ENCODE measurements at places on chromosomes 16 and 17.

DNA sequence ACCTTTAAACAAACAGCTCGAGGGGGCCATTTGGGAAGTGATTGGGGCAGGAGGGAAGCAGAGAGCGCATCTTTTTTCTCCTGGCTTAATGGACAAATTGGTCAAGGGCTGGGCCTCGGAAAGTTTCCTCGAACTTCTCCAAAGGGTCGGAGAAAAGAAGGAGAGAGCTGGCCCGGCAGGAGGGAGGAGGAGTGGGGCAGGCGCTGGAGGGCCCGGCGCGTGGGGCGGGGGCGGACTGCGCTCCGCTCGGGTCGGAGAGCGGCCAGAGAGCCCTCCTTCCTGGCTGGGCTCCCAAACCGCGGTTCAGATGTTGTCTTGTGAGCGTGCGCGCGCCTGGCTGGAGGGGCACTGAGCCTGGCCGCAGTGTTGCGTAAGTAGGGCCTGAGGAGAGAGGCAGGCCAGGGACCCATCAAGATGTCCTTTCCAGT lies 1.2 kb downstream of the MMP2 start:
- peaks cover 7% of the 10 kb centered on the region for H3K27me3 ChIP-seq
- peak overlapping the region; percentile 61 for H3K4me3 ChIP-seq
- no peak overlapping the region for H3K27ac ChIP-seq
- H3K4me1 ChIP-seq: peaks cover 2% of the 10 kb centered on the region
- H3K36me3 ChIP-seq: no peaks in the 10 kb centered on the region

- no peaks in the 10 kb centered on the region for H3K27me3 ChIP-seq
- H3K4me1 ChIP-seq: no peaks in the 10 kb centered on the region
- DNase-seq: no peak
- peaks cover 3% of the 10 kb centered on the region for H3K36me3 ChIP-seq
- no peak overlapping the region for H3K4me3 ChIP-seq
- H3K27ac ChIP-seq: no peak overlapping the region
Measured at GRCh38 chr16:27650073-27650701, 100.2 kb downstream of the KATNIP start.

DNA sequence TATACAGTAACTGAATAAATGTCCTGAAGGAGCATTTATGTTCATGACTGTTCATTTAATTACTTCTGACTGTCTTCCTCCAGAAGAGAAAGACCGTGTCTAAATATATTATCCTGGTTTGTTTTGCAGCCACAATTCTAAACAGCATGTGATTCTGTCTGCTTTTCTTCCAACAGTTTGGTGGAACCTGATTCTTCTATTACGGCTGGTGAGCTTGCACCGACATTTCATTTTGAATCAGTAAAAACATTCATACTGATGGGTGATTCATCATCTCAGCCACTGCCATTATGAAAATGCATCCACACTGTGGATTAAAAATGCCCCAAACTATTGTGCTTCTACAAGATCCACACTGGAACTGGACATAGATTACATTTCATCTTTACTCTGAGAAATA lies 16.9 kb downstream of the KNOP1 start:
- no peak for DNase-seq
- peaks cover 17% of the 10 kb centered on the region for H3K4me1 ChIP-seq
- H3K27me3 ChIP-seq: no peaks in the 10 kb centered on the region
- H3K36me3 ChIP-seq: no peaks in the 10 kb centered on the region
- H3K4me3 ChIP-seq: no peak overlapping the region

DNA sequence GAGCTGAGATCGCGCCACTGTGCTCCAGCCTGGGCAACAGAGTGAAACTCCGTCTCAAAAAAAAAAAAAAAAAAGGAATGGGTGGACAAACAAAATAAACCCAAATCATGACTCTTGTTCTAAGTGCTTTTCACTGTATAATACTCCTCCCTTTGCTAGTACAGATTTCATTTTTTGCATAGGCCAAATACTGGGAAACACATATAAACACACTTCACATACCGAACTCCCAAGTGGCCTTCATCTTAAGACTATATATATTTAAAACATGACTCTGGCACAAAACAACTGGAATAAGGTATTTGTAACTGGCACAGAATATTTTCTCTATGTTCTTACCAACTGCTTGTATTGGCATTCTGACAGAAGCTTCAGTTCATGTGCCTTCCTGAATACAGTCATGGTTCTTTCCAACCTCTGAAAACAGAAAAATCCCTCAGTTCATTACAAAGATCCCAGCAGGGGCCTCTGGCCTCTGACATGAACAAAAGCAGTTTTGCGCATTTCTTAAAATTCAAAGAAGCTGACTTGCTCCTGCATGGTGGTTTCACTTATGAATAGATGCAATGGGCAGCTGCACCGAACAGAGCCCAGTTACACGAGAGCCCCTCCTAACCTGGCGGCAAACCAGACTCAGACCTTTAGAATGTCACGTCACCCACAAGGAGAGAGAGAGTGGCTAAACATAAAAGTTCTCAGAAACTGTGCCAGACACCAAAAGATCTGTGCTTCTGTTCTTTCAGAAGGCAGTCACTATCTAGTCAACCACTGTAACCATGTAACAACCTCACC lies 19.1 kb upstream of the COPRS start:
- H3K27me3 ChIP-seq: no peaks in the 10 kb centered on the region
- no peak for DNase-seq
- no peaks in the 10 kb centered on the region for H3K4me1 ChIP-seq
- no peak overlapping the region for H3K27ac ChIP-seq
- no peak overlapping the region for H3K4me3 ChIP-seq

GRCh38 chr17:43545383-43545632 lies 832 bp downstream of the ETV4 start:
- H3K4me3 ChIP-seq: peak overlapping the region; percentile 59
- DNase-seq: no peak
- H3K27ac ChIP-seq: no peak overlapping the region
- no peaks in the 10 kb centered on the region for H3K36me3 ChIP-seq
- peaks cover 9% of the 10 kb centered on the region for H3K4me1 ChIP-seq
- H3K27me3 ChIP-seq: peaks cover 2% of the 10 kb centered on the region

- H3K4me1 ChIP-seq: no peaks in the 10 kb centered on the region
- no peak for DNase-seq
- H3K27ac ChIP-seq: no peak overlapping the region
- no peaks in the 10 kb centered on the region for H3K36me3 ChIP-seq
Measured at GRCh38 chr16:83134638-83135037, 507.9 kb downstream of the CDH13 start.

DNA sequence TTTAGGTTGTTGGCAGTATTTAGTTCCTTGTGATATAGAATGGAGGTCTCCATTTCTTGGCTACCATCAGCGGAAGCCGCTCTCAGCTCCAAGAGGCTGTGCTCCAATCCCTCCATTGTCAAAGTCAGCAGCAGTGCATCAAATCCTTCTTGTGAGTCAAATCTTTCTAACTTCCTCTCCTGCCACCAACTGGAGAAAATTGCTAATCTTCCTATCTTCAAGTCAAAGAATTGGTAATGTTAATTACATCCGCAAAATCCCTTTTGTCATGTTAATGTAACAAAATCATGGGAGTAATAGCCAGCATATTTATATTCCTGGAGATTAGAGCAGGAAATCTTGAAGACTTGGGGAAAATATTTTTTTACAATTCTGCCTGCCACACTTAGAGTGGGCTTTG lies 436.4 kb upstream of the DYNLRB2 start:
- DNase-seq: no peak
- no peaks in the 10 kb centered on the region for H3K36me3 ChIP-seq
- H3K27ac ChIP-seq: no peak overlapping the region
- H3K4me1 ChIP-seq: no peaks in the 10 kb centered on the region
- no peaks in the 10 kb centered on the region for H3K27me3 ChIP-seq

DNA sequence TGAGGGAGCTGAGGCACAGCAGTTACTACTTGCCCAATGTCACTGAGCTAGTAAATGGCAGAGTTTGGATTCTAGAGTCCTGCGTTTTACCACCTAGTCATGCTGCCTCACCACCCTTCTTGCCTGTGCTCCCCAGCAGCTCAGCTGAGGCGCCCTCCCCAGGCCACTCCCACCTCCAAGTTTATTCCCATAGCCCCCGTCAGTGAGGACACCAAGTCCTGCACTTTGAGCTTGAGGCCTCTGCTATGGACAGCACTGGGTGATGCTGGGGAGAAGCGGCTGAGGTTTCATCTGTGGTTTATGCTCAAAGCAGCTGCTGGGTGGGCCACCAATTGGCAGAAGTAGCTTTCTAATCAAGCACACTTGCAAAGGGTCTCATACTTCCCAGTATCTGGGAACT lies 36.7 kb downstream of the TMEM238L start:
- H3K36me3 ChIP-seq: no peaks in the 10 kb centered on the region
- DNase-seq: no peak
- no peaks in the 10 kb centered on the region for H3K27me3 ChIP-seq
- no peak overlapping the region for H3K27ac ChIP-seq
- H3K4me3 ChIP-seq: no peak overlapping the region
- H3K4me1 ChIP-seq: no peaks in the 10 kb centered on the region

- H3K36me3 ChIP-seq: no peaks in the 10 kb centered on the region
- no peaks in the 10 kb centered on the region for H3K27me3 ChIP-seq
- H3K27ac ChIP-seq: no peak overlapping the region
- H3K4me3 ChIP-seq: no peak overlapping the region
- peaks cover 23% of the 10 kb centered on the region for H3K4me1 ChIP-seq
Measured at GRCh38 chr16:11679941-11680911, 12.0 kb downstream of the SNN start.

GRCh38 chr16:84718-85406 lies 6.8 kb downstream of the MPG start:
- H3K4me3 ChIP-seq: no peak overlapping the region
- H3K4me1 ChIP-seq: no peaks in the 10 kb centered on the region
- peak; percentile 71 for DNase-seq
- H3K27ac ChIP-seq: peak overlapping the region; percentile 28
- no peaks in the 10 kb centered on the region for H3K27me3 ChIP-seq

DNA sequence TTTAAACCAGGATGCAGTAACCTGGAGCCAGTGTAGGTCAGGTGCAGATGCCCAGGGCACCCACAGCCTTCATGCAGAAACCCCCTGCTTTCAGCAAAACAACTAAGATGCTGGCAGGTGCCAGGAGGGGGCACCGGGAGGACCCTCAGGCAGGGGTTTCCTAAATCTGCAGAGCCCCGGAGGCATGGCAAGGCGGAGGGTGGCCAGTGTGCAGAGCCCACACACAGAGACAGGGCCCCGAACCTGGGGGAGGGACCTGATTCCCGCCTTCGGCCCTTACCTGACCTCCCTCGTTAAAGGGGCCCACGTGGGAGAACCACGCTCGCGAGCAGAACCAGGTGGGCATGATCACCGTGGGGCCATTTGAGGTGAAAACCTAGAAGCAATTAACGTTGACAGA lies 114.0 kb upstream of the METRNL start:
- H3K27ac ChIP-seq: no peak overlapping the region
- no peaks in the 10 kb centered on the region for H3K4me1 ChIP-seq
- H3K4me3 ChIP-seq: no peak overlapping the region
- no peak for DNase-seq
- H3K27me3 ChIP-seq: no peaks in the 10 kb centered on the region
- H3K36me3 ChIP-seq: no peaks in the 10 kb centered on the region

DNA sequence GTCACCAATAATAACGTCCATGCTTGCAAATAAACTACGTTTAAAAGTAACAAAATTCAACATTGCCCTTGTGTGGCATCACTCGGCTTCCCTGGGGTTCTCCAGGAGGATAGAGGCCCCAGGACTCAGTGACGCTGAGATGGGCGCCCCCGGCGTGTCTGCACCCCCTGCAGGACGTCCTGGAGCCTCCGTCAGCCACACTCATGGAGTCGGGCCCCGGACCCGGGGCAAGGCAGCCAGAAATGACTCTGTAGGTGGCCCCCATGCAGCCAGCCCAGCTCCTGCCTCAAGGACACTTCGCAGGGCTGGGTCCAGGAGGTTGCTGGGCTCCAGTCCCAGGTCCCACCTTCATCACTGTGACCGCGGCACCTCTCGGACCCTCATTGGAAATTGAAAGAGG lies 16.6 kb upstream of the ACSF3 start:
- H3K36me3 ChIP-seq: peaks cover 2% of the 10 kb centered on the region
- no peaks in the 10 kb centered on the region for H3K4me1 ChIP-seq
- DNase-seq: no peak
- H3K27ac ChIP-seq: no peak overlapping the region
- no peak overlapping the region for H3K4me3 ChIP-seq
- no peaks in the 10 kb centered on the region for H3K27me3 ChIP-seq

DNA sequence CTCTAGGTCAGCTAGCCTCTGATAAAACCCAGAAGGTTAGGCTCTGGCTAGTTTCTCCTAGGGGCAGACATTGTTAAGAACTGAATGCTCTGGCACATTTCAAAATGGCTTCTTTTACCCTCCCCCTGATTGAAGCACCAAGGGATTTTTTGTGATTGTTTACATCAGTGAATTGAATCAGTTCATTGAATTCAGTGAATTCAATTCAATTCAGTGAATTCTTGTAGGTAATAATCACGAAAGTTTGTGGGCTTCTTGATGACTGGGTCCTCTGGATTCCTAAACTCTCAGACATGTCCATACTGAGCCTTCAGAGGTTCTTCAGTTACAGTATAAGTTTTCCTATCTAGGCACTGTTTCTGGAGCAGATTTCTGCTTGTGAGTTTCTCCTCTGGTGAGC lies 135.2 kb upstream of the ELAC2 start:
- no peak overlapping the region for H3K27ac ChIP-seq
- H3K4me1 ChIP-seq: no peaks in the 10 kb centered on the region
- H3K36me3 ChIP-seq: no peaks in the 10 kb centered on the region
- no peaks in the 10 kb centered on the region for H3K27me3 ChIP-seq

DNA sequence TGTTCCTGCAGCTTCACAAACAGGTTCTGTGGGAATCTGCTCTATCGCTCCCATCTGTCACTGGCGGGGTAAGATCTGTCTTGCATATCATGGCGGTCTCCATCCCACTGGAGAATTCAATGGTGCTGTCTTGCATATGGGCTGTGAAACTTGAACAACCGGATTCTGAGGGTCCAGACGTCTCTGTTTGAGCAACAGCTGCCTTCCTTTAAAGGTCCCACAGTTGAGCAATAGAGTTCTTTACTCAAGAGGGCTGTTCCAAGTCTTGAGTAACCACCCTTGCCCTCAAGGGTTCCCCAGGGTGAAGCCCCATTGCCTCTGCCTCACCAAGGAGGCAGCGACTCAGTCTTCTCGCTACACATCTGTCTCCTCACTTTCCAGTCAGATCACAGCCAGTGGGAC lies 50.8 kb downstream of the ZFHX3 start:
- no peak overlapping the region for H3K27ac ChIP-seq
- H3K4me1 ChIP-seq: peaks cover 12% of the 10 kb centered on the region
- no peaks in the 10 kb centered on the region for H3K27me3 ChIP-seq
- no peak overlapping the region for H3K4me3 ChIP-seq

DNA sequence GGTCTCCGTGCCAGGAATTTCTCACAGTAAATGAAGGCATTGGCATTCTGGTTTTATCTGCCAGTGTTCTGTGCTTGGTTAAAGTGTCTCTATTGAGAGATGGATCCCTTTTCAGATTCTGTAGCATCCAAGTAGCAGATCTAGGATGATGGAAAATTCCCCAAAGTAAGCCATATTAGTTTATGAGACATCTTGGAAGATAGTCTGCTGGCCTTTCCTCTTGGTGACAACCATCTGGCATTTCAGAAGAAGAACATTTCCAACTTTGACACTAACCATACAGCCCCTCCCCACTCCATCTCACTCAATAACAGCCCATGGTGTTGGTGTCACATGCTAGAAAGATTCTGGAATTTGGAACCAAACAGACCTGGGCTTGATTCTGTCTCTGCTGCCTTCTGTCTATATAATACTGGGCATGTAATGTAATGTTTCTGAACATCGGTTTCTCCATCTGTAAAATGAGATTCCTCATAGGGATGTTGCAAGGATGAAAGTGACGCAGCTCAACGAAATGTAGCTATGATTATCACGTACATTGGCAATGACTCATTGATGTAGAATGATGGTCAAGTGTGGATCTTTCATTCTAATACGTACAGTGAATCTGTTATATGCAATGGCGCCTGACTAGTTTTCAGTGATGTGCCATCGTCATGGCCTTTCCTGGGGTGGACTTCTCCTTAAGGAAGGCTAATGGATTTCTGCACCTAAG lies 32.6 kb upstream of the PIRT start:
- no peaks in the 10 kb centered on the region for H3K36me3 ChIP-seq
- H3K27me3 ChIP-seq: no peaks in the 10 kb centered on the region
- H3K4me1 ChIP-seq: no peaks in the 10 kb centered on the region
- no peak for DNase-seq
- no peak overlapping the region for H3K4me3 ChIP-seq

Data from kidney (tissue), 22 donors.